ENCODE measurements at places on chromosomes 2 and 18. TPM values are rescaled to one million over a fixed set of nuclear protein-coding genes. Genes with fewer than 3 reads are reported as not detected.

DNA sequence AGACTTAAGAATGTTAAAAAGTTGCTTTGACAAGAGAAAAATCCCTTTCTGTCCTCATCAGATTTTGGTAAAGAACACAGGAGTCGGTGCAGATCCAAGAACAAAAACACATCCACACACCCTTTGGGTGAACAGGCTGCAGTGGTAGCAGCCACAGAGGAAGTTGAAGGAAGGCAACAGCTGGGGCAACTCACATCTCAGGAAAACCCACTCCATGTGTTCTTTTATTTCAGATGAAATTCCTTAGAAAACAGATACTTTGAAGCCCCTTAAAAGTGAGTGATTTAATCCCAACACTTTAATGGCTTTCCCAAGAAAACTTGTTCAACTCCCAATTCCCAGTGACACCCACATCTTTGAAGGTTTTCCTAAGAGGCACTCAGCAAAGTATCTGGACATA, 271.3 kb downstream of the ICOS start:
- no peak for DNase-seq

GRCh38 chr18:27349284-27349882, 164.3 kb upstream of the CHST9 start:
- no peak for DNase-seq

GRCh38 chr18:79975043-79975442, 10.6 kb downstream of the HSBP1L1 start:
- DNase-seq, result no peak

DNA sequence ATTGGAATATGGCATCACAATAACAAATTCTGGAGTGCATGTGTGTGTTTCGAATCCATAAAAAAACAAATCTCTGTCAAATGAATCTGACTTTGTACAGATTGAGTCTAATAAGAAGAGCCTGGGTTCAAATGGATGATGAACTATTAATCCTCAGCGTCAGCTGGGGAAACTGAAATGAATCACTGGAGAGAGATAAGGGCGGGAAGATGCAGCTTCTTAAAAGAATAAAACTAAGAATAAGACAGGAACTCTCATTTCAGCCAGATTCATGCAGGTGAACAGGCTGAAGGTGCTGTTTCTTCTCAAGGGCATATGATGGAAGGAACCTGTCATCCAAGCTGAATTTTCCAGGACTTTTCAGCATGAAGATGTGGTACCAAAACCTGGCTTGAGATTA, 202.6 kb upstream of the TRIB2 start:
- no peak for DNase-seq

- DNase-seq, result no peak
Measured at GRCh38 chr2:28751956-28752630, 463 bp downstream of the PPP1CB start.

- no peak for DNase-seq
Measured at GRCh38 chr2:20533993-20534622, 87.2 kb downstream of the RHOB start.

DNA sequence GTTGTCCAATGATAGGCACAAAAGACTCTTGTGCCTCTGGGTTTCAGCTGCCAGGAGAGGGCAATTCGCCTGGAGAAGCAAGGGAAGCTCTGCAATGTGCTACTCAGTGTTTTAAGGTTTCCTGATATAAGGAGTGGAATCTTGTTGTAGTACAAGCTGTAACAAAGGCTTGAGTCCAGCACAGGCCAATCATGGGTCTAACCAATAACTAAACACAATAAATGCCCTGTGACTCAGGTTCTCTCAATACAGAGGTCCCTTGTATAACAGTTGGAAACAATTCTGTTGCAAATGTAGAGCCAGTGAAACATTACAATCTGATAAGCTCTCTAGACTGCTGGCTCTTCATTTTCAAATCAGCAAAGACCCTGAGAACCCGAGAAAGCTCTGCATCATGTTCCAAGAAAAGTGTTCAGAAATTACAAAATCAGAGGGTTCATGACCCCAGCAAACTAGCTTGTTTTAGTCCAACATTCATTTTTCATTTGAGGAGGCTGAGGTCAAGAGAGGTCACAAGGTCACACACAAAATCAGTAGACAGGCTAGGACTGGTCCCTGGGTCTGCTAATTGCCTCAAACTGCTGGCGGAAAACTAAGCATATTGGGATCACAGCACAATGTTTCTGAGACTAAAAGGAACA, 59.0 kb upstream of the DNMT3A start:
- no peak for DNase-seq

GRCh38 chr2:230770804-230771203, 58.2 kb downstream of the CAB39 start:
- no peak for DNase-seq

DNA sequence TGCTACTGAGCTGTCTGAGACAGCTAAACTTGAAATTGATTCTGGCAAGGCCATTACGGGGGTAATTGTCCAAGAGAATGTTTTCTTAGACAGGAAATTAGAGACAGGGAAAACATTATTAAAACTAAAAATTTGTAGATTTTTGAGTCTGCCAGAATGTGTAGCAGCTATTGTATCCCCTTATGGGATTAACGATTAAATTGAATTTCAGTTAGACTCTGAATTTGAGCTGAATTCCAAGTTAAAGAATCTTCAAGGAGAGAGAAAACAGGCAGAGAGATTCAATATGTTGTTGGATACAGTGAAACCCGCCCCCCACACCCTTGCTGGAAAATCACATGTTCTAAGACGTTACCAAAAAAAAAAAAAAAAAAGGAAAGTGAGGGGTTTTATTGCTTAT, 32.7 kb upstream of the CCDC68 start:
- DNase-seq, result no peak

GRCh38 chr18:8208716-8209115, 400.5 kb upstream of the RAB12 start:
- DNase-seq, result no peak

DNA sequence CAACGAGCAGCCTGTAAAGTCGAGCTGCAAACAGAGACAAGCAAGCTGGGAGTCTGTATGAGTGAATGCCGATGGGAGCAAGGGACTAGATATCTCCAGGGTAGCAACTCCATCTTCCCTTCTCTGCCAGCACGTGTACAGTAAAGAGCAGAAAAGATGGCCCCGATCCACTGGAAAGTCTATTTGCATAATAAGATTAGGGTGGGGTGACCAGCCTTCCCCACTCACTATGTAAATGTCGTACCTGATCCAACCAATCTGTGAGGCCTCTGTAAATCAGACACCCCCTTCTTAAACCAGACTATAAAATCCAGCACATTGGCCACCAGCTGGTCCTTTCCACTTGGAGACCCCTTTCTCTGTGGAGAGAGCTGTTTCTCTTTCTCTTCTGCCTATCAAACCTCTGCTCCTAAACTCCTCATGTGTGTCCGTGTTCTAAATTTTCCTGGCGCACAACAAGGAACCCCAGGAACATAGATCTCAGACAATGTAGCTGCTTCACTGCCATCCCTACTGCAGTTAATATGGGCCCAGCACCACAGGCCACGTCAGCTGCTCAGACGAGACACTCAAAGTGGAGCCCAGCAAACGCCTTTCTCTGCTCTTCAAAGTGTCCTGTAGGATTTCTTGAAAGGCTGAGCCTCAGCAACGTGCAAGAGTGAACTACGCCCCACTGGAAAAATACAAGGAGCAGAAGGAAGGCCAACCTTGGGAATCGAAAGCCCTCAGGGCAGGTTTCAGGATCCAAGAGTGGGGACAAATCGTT, 26.1 kb downstream of the DIPK1C start:
- DNase-seq, result no peak

VAMP5 gene
- total RNA-seq, result 51.0 TPM

CIDEA gene
- total RNA-seq, result not detected

GRCh38 chr2:102172745-102173144, 14.1 kb upstream of the IL1RL2 start:
- DNase-seq, result no peak

- DNase-seq, result no peak
Measured at GRCh38 chr18:778194-778927, 33.7 kb downstream of the YES1 start.

- no peak for DNase-seq
Measured at GRCh38 chr2:48568547-48568946, 38.6 kb downstream of the STON1 start.

- DNase-seq, result no peak
Measured at GRCh38 chr2:144180131-144180530, 339.8 kb downstream of the ZEB2 start.

- DNase-seq, result no peak
Measured at GRCh38 chr18:43278355-43278754, 1.1 kb upstream of the SYT4 start.

GRCh38 chr2:88096708-88097107, 29.1 kb downstream of the SMYD1 start:
- DNase-seq, result no peak

TXNL4A gene
- total RNA-seq, result 86.6 TPM

GRCh38 chr18:77478646-77479442, 229.2 kb downstream of the GALR1 start:
- no peak for DNase-seq

SIX2 gene
- not detected for total RNA-seq

GRCh38 chr2:9462886-9463697, 11.3 kb upstream of the IAH1 start:
- no peak for DNase-seq

CFC1 gene
- total RNA-seq, result not detected

GRCh38 chr2:128789221-128789620, 470.6 kb upstream of the HS6ST1 start:
- no peak for DNase-seq

ALPP gene
- 0.84 TPM for total RNA-seq

DNA sequence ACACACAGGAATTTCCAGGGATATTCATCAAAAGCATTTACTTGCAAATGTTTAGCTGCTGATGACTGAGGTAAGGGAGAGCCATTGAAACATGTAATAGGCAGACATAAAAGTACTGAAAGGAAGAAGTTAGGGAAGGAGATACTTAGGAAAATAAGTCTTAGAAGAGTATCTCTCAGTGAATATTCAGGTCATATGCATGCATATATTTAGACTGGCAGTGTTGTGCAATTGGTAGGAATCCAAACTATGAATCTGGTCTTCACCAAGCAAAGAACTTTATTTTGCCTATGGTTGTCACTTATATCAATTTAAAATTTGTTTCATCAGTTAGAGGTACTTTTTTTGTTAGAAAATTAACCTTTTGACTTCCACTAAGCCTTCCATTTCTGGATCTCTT, 1490.7 kb downstream of the SUCLG1 start:
- no peak for DNase-seq

C2orf92 gene
- 8.6 TPM for total RNA-seq

CXCR2 gene
- total RNA-seq, result not detected

ATOH8 gene
- 1.7 TPM for total RNA-seq

SNRNP27 gene
- total RNA-seq, result 168 TPM

DNA sequence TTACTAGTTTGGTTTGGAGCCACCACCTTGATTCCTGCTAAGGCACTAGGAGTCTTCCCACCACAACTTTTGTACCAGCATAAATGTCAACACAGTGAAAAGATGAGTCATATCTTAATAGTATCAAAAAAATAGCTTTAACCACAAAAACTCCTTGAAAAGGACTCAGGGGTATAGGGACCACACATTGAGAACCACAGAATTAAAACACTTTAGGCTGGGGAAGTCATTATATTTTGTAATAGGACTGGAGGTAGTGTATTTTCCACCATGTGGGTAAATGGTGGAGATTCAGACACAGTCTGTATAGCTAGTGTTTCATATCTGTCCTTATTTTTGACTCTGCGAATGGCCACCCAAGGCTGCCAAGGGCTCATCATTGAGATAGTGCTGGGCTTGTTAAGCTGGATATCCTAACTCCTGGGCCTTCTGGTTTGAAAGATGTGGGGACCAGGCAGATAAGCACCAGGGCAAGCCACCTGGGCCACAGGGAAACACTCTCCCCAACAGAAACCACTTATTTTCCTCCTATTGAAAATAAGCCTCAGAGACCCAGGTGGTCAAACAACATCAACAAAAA, 19.1 kb upstream of the FHL2 start:
- peak; percentile 65 for DNase-seq

DNA sequence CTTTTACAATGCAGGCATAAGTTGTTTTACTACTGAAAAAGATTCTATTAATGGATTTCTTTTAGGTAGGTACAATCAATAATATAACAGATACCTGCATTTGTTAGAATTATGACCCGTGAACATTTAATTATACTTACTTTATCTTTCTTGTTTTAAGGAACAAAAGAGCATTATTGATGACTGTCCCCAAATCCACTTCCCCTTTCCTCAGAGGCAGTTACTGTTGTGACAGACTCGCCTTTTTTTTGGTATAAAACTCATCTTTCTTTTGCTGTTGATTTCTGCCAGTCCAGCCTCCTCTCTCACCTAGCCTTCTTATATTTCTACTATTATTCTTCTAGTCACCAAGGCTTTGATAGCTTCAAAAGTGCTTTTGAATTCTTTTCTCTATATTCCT, 12.1 kb downstream of the ACTR3 start:
- DNase-seq, result no peak

Data from A172 (cell line).